CD4-positive, alpha-beta T cell treated with Interleukin-21 for 1 hour (primary cell): ENCODE measurements at places on chromosomes 12 and 14.

DNA sequence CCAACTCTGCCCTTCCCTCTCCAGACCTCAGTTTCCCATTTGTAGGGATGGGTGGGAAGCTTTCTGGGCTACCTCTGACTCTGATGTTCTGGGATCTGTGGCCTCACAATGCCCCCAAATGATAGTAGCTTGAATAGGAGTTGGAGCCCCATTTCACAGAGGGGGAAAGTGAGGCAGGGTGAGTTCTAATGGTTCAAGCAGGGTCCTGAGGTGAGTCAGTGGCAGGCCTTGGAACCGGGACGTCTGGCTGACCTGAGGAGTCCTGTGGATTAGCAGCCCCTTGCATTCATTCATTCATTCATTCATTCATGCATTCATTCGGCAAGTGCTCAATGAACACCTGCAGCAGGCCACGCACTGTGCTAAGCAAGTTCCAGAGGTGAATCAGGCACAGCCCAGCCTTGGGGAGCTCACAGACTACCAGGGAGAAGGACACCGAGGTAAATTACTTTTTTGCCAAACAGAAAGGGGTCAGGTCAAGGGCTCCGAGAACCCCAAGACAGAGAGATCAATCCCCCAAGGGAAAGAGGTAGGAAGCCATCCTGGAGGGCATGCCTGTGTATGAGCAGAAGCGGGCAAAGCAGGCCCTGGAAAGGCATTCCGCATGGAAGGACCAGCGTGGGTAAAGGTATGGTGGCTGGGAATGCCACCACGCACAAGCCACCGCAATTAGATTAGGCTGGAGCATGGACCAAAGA is 818 bp upstream of the TMEM119 start:
- DNase-seq: no peak

GRCh38 chr12:34601689-34602088 is 579.4 kb downstream of the ALG10 start:
- DNase-seq: no peak

- no peak for DNase-seq
These were observed 9.6 kb upstream of the FLVCR2 start for GRCh38 chr14:75568791-75569190.

GRCh38 chr14:89267163-89267562 is 149.9 kb downstream of the FOXN3 start:
- DNase-seq: no peak

GRCh38 chr14:70118064-70118463 is 70.7 kb downstream of the SLC8A3 start:
- DNase-seq: no peak

DNA sequence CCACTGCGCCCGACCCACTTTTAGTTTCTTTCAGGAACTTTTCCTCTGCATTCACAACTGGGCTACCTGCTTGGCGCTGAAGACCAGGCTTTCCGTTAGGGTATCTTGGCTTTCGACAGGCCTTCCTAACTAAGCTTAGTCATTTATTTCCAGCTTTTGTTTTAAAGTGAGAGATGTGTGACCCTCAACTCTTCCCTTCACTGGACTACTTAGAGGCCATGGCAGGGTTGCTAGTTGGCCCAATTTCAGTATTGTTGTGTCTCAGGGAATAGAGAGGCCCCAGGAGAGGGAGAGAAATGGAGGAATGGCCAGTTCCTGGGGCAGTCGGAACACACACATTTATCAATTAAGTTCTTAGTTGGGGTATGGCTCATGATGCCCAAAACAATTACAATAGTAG is 10.4 kb downstream of the MTA1 start:
- no peak for DNase-seq

DNA sequence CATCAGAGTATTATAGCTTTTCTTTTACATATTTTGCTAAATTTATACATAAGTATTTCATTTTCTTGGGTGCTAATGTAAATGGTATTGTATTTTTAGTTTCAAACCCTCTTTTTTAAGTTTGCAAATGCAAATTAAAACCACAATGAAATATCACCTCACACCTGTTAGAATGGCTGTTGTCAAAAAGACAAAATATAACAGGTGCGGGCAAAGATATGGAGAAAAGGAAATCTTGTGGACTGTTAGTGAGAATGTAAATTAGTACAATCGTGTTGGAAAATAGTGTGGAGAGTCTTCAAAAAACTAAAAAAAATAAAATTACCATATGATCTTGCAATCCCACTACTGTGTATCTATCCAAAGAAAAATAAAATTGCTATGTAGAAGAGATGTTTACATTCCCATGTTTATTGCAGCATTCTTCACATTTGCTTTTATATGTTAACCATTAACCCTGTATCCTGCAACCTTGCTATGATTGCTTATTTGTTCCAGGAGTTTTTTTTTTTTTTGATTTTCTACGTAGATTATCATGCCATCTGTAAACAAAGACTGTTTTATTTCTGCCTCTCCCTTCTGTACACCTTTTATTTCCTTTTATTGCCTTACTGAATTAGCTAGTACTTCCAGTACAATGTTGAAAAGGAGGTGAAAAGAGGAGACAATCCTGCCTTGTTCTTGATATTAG is 405.4 kb upstream of the MIS18BP1 start:
- no peak for DNase-seq
